ENCODE measurements at places on chromosomes 3 and 15.

DNA sequence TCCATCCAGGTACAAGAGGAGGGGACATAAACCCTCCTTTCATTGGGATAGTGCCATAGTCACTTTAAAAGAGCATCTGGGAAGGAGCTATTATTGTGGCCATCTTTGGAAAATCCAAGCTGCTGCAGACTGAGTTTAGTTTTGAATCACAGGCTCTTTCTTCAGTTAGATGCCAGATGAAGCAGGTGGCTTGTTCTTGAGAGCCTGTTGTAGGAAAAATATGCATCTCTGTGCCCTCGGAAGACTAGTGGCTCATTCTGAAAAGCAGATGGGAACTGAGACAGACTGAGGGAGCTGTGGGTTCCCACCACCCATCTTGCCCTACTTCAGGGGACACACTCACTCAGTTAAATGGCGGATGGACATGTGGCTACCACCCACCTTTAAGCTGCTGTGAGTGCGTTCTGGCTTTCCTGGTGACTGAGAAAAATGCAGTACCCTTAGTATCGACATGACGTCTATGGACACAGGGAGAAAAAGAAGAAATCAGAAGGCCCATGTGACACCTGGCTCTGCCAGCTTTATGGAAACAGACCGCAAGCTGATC is 50.2 kb downstream of the RARB start:
- no peak for DNase-seq

DNA sequence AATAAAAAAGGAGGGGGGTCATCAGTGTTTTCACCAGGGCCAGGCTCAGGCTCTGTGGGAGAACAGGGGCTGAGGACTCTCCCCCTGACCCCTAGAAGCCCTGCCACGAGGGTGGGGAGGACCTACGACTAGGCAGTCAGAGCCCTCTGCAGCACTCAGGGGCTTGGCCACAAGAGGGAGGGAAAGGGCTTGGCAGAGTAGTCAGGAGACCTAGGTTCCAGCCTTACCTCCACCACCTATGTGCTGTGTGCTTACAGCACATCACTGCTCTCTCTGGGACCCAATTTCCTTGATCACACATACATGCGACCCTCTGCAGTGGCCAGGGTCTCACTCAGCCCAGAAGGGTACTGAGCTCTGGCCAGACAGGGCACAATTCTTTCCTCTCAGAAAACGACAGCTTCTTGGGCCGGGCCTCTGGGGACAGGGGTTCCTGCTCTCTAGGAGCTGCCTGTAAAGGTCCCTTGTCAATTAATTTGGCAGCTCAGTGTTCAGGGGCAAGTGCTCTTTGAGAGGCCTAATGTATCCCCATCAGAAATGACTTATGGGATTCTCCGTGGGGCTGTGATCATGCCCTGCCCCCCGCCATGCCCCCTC is 16.4 kb upstream of the SKIC8 start:
- no peak for DNase-seq

DNA sequence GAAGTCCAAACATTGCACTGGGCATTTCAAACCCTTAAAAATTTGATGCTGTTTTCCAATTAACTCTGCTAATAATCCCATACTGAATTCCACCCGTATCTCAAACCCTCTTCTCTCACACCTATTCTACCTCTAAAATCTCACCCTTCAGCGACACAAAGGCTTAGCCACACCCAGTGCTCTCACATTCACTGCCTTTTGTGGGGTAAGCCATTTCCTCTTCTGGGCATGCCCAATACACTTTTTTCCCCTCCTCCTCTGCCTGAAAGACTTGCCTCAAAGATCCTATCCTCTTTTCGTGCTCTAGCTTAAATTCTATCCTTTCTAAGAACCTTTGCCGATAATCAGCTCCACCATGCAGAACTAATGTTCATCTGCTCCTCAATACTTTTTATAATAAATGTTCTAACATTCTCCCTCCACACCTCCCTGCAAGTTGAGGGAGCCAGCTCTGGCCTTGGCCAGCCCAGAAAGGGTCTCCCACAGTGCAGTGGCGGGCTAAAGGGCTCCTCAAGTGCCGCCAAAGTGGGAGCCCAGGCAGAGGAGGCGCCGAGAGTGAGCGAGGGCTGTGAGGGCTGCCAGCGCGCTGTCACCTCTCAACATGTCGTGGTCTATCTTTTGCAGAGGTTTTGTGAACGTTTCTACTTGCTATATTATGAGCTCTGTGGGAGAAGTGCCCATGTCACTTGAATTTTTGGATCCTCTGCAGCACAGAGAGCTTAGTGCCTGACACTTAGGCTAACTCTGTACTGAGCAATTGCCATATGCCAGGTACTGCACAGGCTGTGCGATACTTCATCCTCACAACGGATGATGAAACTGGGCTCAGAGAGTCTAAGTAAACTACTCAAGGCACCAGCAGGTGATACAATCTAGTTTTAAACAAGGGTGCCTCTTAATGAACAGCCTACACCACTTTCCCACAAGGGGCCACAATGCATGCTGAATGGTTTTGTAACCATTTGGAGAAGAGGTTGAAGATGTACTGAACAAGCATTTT is 53.6 kb upstream of the BCL6 start:
- DNase-seq = no peak

DNA sequence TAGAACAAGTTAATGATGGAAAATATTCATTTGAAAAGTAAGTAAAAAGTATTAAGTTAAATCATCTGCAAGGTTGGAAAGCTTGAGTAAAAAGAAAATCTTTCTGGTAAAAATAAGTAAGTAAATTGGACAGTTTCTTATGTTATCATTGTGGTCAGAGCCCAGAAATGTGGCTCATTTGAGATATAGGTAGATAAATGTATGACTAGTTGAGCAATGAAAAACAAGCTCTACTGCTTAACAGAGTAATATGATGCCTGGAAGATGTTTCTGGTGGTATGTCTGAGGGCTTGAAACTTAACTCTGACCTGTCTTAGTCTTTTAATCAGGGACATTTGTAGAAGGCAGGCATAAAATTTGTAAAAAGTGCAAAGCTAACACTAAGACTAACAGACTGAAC is 444.0 kb downstream of the MFSD1 start:
- DNase-seq = no peak

GRCh38 chr15:49589030-49589429 is 31.6 kb downstream of the FAM227B start:
- DNase-seq = no peak

GRCh38 chr3:120495809-120496208 is 45.0 kb upstream of the FSTL1 start:
- DNase-seq = no peak

- no peak for DNase-seq
Measured at GRCh38 chr3:109242187-109242523, 74.2 kb downstream of the DPPA2 start.

DNA sequence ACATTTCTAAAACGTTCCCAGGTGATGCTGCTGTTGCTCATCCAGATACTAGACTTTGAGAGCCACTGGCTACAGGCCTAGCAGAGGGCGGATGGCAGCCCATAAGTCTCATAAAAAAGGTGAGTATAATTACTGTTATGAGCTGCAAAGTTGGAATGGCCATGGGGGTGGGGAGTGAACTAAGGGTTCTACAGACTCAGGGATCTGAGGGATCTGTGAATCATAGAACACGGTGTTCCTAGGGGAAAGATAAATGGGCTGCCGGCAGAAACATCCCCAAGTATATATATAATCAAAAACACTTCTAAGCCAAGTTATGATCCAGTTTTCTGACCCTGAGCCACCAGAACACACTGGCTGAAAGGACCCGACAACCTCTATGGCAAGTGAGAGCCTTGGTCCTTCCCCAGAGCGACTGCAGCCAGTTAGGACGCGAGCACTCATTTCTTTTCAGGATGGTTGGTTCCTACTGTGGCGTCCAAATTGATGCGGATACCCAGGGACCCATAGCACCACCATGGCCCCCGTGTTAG is 7.9 kb upstream of the SYNM start:
- no peak for DNase-seq

DNA sequence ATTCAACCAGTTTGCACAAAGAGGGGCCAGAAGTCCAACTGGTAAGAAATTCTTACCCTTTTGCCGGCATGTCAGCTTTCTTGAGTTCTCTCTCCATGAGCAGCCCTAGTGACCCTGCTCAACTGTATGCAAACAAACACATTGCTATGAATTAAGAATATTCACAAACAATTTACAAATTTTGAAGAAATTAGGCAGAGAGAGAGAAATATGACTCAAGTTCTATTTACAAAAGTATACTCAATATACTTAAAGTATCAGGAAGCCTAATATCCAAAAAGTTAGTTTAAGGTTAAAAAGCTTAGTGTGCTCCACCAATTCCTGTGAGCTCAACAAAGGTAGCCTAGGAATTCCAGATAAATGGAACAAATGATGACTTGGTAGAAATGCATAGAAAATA is 3.5 kb upstream of the EHHADH start:
- no peak for DNase-seq

All from suppressor macrophage (primary cell).